ENCODE measurements at places on chromosomes 7 and 10.

- no peak for DNase-seq
- no peak overlapping the region for H3K4me3 ChIP-seq
- no peak overlapping the region for H3K27ac ChIP-seq
- H3K4me1 ChIP-seq = no peaks in the 10 kb centered on the region
These were observed 19.9 kb upstream of the GPR141 start for GRCh38 chr7:37663693-37664092.

GRCh38 chr7:2494191-2495130 lies 18.3 kb upstream of the GRIFIN start:
- H3K27me3 ChIP-seq = peaks cover 9% of the 10 kb centered on the region
- no peaks in the 10 kb centered on the region for H3K4me1 ChIP-seq
- H3K36me3 ChIP-seq = no peaks in the 10 kb centered on the region
- no peak overlapping the region for H3K4me3 ChIP-seq
- no peak for DNase-seq
- H3K27ac ChIP-seq = no peak overlapping the region

- H3K4me1 ChIP-seq = no peaks in the 10 kb centered on the region
- H3K27ac ChIP-seq = no peak overlapping the region
- peak; percentile 39 for DNase-seq
- H3K27me3 ChIP-seq = no peaks in the 10 kb centered on the region
These were observed 139.1 kb upstream of the LRRTM3 start for GRCh38 chr10:66786709-66787108.

GRCh38 chr10:73950155-73950948 lies 39.4 kb downstream of the PLAU start:
- no peaks in the 10 kb centered on the region for H3K27me3 ChIP-seq
- H3K36me3 ChIP-seq = no peaks in the 10 kb centered on the region
- no peak overlapping the region for H3K27ac ChIP-seq
- H3K4me3 ChIP-seq = no peak overlapping the region
